ENCODE measurements at places on chromosomes 12 and 14.

DNA sequence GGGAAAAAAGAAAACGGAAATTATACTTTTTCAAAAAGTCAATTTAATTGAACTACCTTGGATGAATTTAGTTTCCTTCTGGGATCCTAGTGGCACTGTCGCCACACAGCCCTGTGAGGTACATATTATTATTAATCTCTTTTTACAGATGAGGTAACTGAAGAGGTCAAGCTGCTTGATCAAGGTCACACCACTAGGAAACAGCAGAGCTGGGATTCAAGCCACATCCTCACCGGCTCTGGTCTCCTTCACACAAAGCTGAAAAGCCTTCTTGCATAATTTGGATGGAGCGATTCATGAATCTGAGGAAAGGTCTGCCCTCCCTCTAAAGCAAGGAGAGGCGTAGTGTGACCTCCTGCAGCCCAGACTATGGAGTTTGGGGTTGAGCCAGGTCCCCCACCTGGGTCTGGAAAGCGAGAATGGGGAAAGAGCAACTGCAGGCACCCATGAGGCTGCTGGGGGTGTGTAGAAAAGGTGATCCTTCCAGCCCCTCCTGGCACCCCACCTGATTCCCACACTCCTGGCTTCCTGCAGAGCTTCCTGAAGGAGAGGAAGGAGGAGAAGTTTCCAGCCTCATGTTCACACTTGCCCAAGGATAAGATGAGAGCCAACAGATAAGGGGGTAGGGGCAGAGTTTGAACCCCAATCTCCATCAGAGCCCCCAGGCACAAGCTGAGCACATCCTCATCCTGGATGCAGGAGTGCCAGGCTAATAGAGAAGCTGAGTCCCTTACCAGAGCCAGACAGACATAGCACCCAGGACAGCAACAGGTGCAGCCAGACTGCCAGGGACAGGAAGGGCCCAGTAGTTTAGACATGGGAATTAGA, 3.9 kb upstream of the KRT79 start:
- DNase-seq: no peak
- no peak overlapping the region for H3K4me3 ChIP-seq
- no peaks in the 10 kb centered on the region for H3K36me3 ChIP-seq
- H3K27ac ChIP-seq: no peak overlapping the region
- H3K4me1 ChIP-seq: no peaks in the 10 kb centered on the region
- no peaks in the 10 kb centered on the region for H3K27me3 ChIP-seq

GRCh38 chr14:65599375-65599774, 186.8 kb downstream of the FUT8 start:
- H3K36me3 ChIP-seq: no peaks in the 10 kb centered on the region
- H3K27ac ChIP-seq: no peak overlapping the region
- no peak for DNase-seq
- H3K4me3 ChIP-seq: no peak overlapping the region
- no peaks in the 10 kb centered on the region for H3K4me1 ChIP-seq
- H3K27me3 ChIP-seq: no peaks in the 10 kb centered on the region

- peaks cover 12% of the 10 kb centered on the region for H3K4me1 ChIP-seq
- no peak overlapping the region for H3K4me3 ChIP-seq
- no peaks in the 10 kb centered on the region for H3K36me3 ChIP-seq
- DNase-seq: no peak
- no peak overlapping the region for H3K27ac ChIP-seq
- H3K27me3 ChIP-seq: no peaks in the 10 kb centered on the region
These were observed 2.5 kb upstream of the ATP2B1 start for GRCh38 chr12:89710873-89711750.

DNA sequence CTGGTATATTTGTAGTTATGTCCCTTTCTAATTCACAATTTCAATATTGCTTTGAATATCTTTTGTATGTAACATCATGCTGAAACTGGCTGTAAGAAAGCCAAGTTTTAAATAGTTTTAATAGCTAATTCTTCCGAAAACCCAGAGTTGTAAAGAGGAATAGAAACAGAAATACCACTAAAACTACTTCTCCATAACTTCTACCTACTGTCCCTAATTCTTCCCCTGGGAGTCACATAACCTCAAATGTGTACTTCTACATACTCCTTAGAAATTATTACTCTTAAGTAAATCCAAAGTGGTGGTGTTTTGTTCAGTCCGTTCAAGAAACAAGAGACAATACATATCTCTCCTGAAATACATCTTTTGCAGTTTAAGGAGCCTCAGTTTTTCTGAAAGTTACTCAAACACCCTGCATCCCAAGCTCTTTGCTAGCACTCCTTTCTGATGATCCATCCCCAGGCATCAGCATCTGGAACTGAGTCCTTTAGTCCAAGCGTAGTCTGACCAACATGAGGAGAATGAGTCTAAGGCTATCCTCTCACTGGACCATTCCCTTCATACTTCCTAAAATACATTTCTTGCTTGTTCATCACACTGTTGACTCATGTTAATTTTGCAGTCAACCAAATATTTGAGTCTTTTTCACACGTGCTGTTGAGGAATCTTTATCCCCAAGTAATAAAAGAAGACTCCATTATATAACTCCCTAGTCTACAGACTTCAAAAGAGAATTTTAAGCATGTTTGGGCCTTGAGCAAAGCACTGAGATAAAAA, 214.3 kb upstream of the NUDT4 start:
- no peak overlapping the region for H3K4me3 ChIP-seq
- no peak overlapping the region for H3K27ac ChIP-seq
- no peaks in the 10 kb centered on the region for H3K27me3 ChIP-seq
- H3K4me1 ChIP-seq: no peaks in the 10 kb centered on the region

GRCh38 chr12:50927766-50928224, 24.5 kb upstream of the HIGD1C start:
- no peaks in the 10 kb centered on the region for H3K4me1 ChIP-seq
- H3K4me3 ChIP-seq: peak overlapping the region; percentile 51
- DNase-seq: no peak
- H3K36me3 ChIP-seq: peaks cover 23% of the 10 kb centered on the region
- H3K27ac ChIP-seq: peak overlapping the region; percentile 88

- no peaks in the 10 kb centered on the region for H3K36me3 ChIP-seq
- DNase-seq: no peak
- H3K27me3 ChIP-seq: no peaks in the 10 kb centered on the region
- no peak overlapping the region for H3K27ac ChIP-seq
- H3K4me3 ChIP-seq: no peak overlapping the region
These were observed 64.8 kb upstream of the PLEKHG3 start for GRCh38 chr14:64639340-64639821.

GRCh38 chr14:81534510-81535074, 939 bp upstream of the SEL1L start:
- H3K4me1 ChIP-seq: peaks cover 33% of the 10 kb centered on the region
- H3K4me3 ChIP-seq: no peak overlapping the region
- no peaks in the 10 kb centered on the region for H3K36me3 ChIP-seq
- H3K27me3 ChIP-seq: no peaks in the 10 kb centered on the region
- no peak for DNase-seq

Data from right atrium auricular region (tissue), 2 donors.